M059J (cell line): ENCODE measurements at places on chromosomes 13 and 19. TPM values are rescaled to one million over a fixed set of nuclear protein-coding genes. Genes with fewer than 3 reads are reported as not detected.

- DNase-seq: no peak
Measured at GRCh38 chr19:37855098-37855497, 51.3 kb downstream of the WDR87 start.

DNA sequence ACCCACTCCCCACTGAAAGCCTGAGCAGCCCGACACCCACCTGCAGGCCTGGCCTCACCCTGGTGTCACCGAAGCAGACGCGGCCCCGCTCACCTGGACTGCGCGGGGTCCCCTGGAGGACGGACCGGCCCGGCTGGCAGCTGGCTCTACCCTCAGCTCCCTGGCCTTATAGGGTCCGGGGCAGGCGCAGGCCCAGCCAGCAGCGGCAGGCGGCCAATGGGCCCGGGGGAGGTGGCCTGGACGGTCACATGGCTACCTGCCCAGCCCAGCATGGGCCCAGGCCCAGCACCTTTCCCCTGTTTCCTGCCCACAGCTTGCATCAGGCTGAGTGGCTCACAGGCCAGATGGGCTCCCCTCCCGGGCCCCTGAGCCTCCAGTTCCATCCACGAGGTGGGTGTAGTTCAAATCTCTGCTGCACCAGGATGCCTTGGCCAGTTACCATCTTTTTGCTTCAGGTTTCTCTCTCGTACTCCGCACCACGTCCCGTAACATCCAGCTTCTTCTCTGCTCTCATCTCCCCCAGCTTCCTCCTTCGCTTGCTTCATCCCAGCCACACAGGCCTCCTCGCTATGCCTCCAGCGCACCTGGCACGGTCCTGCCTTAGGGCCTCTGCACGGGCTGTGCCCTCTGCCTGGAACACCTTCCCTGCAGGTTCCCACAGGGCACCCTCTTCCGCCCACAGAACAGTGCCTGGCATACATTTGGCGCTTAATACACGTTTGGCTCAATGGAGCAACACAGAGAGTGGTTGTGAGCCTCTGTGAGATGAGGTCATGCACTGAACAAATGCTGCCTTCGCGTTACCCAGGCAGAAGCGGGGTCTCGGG is at the start of gene PLIN4:
PLIN4 (minus strand) TSS at position 142 of the 827 bp plus-strand sequence. CDS start 214 bp downstream, outside the sequence.
- DNase-seq: peak; percentile 47

DNA sequence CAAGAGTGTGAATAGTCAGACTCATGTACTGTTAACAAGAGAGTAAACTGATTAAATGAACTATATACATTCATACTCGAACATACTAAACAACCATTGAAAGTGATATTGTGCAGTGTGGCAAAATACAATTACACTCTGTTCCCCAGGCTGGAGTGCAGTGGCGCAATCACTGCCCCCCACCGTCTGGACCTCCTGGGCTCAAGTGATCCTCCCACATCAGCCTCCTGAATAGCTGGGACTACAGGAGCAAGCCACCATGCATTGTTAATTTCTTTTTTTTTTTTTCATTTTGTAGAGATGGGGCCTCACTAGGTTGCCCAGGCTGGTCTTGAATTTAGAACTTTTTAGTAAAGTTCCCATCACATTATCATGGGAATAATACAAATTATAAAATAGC is 77.3 kb upstream of the LSM14A start:
- no peak for DNase-seq

Gene SERTM1
- not detected in 2 replicates for total RNA-seq

Gene THSD1
- total RNA-seq: 2.8 and 3.4 TPM in 2 replicates

Gene PNMA8B
- total RNA-seq: 0.07 TPM in 1 of 2 replicates, not detected in the other

Gene CSNK1G2
- total RNA-seq: 50.1 and 70.7 TPM in 2 replicates

- DNase-seq: no peak
Measured at GRCh38 chr19:28024920-28025319, 1188.0 kb downstream of the UQCRFS1 start.

GRCh38 chr13:97385146-97385545 is 48.8 kb upstream of the RAP2A start:
- no peak for DNase-seq

DNA sequence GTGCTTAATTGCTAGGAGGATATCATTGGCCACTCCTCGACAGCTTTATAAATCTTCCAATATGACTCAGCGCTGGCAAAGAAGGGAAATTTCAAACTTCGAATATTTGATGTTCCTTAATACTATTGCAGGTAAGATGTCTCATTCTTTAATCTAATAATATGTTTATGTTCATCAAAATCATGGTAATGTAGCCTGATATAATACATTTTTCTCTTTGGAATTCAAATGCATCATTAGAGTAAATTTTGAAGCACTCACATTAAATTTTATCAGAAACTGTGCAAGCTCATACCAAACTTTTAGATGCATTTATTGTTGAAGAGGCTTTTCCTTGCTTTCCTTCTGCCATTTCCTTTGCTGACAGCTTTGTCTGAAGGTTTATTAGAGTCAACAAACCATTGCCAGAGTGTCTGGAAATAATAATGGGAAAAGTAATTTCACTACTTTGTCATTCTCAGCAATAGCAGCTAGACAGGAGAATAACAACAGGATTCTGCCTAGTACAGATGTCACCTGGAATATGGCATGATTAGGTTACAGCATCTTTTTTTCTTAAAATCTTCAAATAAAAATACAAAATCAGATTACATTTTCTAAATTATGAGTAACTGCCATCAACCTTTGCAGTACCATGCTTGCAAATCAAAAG is 78.6 kb upstream of the MAB21L1 start:
- no peak for DNase-seq

DNA sequence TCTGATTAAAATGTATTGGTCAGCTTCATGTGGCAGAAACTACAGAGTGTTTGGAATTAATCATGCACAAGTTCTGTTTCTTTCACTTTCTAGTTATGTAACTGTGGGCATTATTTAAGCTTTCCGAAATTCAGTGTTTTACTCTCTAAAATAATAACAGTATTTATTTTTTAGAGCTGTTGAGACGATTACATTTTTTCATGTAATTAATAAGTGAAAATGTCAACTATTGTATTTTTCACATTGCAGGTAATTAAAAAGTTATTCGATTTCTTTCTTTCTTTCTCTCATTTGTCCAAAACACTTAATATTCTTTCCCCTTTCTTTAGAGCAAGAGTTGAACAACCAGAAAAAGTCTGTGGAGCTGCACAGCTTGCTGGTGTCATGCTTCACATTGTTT is 559.4 kb upstream of the PCDH20 start:
- DNase-seq: no peak

Gene C5AR1
- total RNA-seq: 0.05 TPM in 1 of 2 replicates, not detected in the other

DNA sequence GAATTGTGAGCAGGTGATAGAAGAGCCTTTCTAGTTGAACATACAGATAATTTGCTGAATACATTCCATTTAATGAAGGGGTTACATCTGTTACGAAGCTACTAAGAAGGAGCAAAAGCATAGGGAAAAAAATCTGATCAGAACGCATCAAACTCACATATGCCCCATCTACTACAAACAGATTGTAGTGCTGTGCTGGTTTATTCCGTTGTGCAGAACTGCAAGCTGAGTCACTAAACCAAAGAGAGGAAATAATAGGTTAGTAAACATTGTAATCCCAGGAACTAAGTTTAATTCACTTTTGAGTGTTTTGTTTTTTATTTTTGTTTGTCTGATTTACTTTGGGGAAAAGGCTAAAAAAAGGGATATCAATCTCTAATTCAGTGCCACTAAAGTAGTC is 136.3 kb downstream of the CDK8 start:
- no peak for DNase-seq

GRCh38 chr13:28022848-28023518 is 34.5 kb upstream of the URAD start:
- no peak for DNase-seq

DNA sequence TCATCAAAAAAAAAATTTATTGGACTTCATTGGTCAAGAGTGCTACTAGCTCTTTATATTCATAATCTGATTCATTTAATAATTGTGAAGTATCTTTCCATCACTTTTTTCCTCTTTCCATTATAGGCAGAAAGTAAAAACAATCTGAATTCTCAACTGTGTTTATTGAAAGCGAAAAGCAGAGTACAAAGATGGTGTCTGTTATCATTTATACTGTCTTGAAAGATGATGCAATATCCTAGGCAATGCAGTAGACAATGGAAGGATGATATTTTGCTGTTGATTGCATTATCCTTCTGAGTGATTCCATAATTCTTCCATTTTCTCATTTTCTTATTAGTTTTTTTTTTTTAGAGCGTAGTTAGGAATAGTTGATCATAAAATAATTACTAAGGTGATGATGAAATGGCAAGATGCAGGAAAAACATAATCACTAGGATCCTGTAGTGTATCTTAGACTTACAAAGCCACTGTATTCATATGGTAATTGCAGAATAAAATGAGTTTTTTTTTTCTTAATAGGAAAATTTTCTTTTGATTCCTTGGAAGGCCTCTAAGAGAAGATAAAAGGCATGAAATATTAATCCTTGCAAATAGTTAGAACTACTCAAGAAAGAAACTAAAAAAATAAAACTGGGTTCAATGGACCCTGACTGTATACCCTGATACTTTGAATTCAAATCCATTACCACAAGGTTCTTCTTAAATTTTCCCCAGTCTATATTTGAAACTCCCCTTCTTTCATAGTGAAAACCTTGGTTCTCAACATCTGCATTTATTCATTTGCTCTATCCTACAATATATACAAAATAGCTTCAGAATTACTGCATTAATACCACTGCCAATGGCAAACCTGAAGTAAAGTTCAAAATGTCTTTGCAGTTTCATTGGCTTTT is 11.6 kb downstream of the URI1 start:
- no peak for DNase-seq

DNA sequence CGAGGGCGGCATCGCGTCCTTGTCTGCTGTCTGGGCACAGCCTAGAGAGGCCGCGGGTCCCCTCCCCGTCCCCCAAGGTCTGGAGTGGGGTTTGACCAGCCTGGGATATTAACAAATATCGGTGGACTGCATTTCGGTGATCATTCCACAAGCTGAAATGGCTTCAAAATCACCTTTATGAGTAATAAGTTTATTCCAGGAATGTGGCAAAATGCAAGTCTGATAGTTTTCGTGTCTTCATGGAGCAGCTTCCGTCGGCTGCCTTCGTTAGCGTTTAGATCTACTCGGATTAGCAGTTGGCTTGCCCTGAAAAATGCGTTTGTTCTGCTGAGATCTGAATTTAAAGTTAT is 1.1 kb upstream of the GJA3 start:
- no peak for DNase-seq

DNA sequence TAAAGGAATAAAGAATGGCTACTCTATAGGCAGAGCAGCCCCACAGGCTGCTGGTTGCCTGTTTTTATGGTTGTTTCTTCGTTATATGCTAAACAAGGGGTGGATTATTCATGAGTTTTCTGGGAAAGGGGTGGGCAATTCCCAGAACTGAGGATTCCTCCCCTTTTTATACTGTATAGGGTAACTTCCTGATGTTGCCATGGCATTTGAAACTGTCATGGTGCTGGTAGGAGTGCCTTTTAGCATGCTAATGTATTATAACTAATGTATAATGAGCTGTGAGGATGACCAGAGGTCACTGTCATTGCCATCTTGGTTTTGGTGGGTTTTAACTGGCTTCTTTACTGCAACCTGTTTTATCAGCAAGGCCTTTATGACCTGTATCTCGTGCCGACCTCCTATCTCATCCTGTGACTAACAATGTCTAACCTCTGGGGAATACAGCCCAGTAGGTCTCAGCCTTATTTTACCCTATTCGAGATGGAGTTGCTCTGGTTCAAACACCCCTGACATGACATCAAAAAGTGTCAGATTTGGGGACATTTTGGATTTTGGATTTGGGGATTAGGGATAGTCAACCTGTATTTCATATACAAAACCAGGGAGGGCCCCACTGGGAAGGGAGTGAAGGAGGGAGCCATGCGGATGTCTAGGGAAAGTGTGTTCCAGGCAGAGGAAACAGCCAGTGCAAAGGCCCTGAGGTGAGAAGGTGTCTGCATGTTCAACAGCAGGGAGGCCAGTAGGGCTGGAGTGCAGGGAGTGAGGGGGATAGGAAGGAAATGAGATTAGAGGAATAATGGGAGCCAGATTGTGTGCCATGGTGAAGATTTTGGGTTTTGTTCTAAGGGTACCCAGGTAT is 10.9 kb downstream of the FXYD5 start:
- DNase-seq: no peak

DNA sequence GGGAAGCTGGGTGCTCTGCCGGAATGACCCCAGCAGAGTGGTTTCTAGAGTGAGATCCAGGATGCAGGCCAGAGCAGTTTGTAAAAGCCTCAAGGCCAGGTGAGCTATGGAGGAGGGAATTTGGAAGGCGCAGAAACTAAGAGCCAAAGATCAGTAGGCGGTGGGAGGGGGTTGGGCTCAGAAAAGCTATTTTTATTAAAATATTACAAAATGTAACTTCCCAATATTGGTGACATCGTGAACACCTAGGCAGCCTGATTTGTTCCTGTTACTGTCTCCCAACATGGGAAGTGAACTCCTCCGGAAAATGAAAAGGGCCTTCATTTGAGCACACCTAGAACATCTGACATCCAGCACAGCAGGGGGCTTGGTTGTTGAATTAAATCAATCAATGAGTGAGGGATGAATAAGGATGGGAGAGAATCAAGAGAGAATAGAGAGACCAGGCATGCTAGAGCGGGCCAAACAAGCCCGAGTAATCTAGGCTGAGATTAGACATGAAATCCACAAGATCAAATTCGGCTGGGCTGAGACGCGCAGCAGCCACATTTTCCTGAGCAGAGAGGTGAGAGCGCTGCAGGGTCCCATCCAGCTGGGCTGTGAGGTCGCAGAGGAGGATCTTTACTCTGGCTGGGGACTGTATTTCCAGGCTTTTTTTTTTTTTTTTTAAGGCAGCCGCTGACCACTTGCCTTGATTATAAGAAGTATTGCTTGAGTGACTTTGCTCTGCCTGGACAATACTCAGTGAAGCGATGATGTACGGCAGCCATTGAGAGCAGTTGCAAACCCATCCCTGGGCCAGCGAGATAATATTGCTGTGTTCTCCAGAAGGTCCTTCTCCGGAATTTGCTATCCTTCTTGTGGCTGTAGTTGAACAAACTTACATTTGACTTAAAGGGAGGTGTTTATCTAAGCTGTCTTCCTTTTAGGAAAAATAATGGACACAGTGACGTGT is 178.0 kb upstream of the KL start:
- no peak for DNase-seq

DNA sequence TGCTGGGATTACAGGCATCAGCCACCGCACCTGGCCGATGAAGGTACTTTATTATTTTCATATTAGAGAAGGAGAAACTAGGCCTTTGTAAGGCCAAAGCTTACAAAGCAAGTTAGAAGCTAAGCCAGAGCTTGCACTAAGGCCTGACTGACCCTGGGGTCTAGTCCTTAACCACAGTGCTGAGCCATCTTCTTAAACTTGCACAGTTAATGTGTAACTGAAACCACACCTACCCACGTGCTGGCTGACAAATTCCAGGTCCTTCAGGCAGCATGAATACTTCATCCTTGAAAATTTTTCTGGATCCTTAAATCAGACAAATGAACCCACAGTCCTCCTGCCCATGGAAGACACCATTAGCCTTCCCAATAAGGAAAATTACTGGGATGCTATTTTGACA is 880.6 kb downstream of the UQCRFS1 start:
- DNase-seq: no peak
